ENCODE measurements at places on chromosomes 12 and 14.

- no peak for DNase-seq
These were observed 511.7 kb upstream of the SEL1L start for GRCh38 chr14:82045339-82045738.

- DNase-seq: no peak
These were observed 18.2 kb upstream of the BCAT1 start for GRCh38 chr12:24966951-24967564.

DNA sequence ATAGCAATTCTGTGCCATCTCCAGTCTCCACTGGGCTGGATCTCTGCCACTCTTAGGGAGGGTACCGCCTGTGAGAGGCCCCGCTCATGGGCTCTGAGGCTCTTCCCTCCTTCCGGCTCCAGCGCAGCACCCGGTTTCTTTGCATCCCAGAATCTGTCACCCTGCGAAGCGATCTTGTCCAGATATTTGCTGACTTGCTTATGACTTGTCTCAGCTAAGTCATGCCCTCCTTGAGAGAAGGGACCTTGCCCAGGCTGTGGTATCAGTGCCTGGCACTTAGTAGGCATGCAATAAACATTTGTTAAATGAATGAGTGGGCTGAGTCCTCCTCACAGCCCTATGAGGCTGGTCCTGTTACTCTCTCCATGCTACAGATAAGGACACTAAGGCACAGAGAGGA, 13.4 kb downstream of the KRT80 start:
- no peak for DNase-seq

DNA sequence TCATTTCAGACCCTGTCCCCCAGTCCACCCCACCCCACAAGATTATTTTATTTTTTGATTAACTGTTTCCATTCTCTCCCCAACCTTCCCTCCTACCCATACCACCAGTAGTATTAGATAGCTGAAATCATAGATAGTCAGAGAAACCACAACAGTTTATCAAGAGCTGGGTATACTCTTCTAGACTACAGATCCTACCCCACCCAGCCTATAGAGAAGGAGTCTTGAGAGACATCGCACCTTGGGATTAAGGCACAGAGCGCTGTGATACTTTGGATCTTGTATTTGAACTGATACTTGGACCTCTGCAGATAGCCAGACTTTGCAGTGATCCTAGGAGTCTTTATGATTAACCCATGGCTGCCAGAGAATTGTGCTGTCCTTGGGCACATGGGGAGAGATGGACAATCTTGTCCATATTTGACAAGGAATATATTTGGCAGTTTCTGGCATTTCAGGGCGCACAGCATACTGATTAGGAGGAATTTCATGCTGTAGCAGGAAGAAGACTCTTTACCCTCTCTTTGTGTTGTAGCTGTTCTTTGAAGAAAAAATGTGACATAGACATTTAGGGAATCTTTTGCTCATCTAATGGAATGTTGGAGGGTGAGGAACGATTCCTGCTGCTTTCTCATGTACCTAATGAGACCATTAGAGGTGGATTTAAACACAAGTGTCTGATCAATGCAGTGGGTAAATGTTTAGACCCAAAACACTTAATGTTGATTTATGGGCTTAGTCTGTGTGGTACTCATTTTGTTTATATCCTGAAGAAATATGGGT, 982 bp downstream of the RBMS2 start:
- DNase-seq: no peak

DNA sequence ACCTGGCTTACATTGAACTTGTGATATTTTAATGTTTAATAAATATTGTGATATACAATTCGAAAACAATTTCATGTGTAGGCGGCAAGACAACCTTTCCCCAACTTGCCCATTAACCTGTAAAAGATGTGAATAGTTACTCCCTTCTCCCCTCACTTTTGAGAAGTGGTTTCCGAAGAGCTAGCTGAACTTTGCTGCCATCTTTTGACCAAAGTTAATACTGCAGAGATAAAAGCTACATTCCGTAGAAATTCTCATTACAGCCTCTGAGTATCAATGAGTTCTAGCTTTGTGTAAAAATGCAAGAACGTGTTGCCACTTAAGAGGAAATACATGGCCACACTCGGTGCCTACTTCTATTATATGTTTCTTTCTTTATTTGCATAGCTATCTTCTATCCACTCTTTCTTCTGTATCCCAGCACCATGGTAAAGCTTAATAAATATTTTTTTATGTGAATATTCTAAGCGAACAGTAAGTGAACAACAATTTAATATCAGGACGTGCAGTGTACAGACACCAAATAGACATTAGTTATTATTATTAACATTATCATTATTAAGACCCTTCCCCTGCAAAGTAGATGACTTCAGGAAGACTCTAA, 105.1 kb upstream of the TMEM260 start:
- peak; percentile 10 for DNase-seq

GRCh38 chr14:73188501-73188911, 48.8 kb upstream of the PAPLN start:
- peak; percentile 28 for DNase-seq

- no peak for DNase-seq
These were observed 477.1 kb downstream of the FSCB start for GRCh38 chr14:44029933-44030332.

DNA sequence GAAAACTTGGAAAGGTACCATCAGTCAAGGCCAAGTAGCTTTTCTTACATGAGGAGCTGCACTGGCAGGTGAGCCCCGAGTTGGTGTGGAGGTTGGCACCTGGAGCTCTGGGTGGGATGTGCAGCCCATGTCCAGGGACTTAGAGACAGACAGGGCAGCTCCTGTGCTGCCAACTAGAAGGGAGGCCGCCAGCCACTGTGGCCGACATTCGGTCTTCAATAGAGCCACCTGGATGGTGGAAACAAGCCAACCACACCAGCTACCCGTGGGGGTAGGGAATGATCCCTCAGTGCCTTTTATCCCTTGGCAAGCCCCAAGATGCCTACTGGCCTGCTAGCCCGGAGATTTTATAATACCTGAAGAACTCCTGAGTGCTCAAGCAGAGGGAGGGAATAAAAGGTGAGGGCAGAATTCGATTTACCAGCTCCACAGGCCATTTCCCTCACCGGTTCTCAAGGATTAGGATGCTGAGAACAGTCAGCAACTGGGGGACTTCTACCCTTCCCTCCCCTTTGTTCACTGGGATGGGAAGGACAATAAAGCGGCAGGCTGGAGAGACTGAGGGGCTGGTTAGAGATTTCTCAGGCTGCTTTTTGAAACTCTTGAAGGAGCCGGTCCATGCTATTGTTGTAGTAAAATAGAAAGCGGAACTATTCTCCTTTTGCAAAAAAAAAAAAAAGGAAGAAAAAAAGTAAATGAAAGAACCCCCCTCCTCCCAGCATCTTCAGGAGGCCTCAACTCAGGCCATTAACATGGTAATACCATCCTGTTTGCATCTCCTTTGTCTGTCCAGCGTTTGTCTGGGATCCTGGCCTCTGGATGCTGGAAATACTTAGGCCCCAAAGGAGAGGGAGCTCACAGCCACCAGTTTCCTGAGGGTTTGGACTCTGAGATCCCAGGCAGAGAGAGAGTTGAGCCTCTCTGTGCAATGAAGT, 321.6 kb downstream of the ZFP36L1 start:
- DNase-seq: no peak

DNA sequence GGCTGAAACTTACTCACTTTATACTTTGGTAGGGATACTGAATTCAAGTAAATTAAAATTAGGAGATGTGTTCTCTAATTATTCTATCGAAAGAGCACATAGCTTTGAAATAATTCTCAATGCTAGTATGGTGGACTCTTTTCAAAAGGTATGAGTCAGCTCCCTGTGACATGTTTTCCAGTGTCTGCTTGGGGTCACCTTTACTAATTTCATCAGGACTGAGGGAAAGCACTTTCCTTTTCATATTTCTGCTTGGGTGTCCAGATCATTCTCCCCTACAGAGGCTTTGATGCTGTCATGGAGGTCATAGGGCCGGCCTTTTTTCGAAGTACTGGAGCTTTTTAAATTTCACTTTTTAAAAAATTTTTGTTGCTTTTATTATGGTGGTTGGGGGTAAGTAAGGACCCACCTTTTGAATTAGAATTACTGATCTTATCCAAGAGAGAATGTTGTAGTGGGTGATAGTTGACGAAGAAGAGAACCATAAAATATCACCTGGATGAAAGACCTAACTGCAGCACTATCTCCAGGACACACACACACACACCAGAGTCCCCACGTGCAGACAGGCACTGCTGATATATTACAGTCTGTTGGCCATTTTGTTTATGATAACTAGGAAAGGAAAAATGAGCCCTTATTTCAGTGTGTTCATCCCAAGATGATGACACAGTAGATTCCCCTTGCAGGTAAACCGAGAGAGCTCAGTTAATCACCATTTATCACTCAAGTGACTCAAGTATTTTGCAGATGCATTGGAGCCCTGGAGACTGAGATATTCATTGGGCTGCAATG, 558.6 kb downstream of the DIO2 start:
- no peak for DNase-seq

DNA sequence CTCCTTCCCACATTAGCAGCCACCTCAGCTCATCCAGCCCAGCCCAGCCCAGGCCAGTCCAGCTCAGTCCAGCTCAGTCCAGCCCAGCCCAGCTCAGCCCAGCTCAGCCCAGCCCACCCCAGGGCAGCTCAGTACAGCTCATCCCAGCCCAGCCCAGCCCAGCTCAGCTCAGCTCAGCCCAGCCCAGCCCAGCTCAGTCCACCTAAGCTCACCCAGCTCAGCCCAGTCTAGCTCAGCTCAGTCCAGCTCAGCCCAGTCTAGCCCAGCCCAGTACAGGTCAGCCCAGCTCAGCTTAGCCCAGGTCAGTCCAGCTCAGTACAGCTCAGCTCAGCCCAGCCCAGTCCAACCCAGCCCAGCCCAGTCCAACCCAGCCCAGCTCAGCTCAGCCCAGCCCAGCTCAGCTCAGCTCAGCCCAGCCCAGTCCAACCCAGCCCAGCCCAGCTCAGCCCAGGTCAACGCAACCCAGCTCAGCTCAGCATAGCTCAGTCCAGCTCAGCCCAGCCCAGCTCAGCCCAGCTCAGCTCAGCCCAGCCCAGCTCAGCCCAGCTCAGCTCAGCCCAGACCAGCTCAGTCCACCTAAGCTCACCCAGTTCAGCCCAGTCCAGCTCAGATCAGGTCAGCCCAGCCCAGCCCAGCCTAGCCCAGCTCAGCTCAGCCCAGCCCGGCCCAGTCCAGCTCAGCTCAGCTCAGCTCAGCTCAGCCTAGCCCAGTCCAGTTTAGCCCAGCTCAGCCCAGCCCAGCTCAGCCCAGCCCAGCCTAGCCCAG, 63.0 kb downstream of the TMEM121 start:
- DNase-seq: no peak

- no peak for DNase-seq
These were observed 216.7 kb upstream of the TMTC1 start for GRCh38 chr12:30000401-30000800.

DNA sequence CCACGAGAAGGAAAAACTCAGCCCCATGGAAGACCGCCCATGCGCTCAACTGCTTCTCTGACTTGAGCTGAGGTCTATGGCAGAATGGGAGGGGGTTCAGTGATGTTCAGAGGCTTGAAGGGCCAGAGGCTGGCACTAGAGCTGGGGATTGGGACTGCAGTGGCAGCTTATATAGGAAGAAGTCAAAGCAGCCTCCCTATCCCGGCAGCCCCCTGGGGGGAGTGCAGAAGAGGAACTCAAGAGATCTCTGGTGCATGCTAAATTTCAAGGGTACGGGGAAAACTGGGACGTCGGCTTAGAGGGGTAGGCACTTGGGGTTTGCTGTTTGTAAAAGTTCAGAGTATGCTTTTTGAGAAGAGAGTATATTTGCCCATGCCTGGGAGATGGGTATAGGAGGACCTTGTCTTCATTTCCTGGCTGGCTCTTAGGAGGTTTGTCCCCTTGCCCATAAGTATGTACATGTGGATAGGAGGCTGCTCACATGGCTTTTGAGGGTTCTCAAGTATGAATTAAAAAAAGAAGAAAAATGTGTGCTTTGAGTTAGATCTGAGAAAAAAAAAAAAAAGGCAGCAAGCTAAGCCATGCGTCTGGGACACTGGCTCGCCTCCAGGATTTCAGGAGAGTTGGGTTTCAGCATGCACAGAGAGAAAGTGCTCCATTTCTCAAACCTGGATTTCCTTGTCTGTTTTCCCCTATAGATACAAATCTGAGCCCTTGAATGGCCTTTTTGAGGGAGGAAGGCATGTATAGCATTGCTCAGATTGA, 3.2 kb upstream of the MEG3 start:
- no peak for DNase-seq

DNA sequence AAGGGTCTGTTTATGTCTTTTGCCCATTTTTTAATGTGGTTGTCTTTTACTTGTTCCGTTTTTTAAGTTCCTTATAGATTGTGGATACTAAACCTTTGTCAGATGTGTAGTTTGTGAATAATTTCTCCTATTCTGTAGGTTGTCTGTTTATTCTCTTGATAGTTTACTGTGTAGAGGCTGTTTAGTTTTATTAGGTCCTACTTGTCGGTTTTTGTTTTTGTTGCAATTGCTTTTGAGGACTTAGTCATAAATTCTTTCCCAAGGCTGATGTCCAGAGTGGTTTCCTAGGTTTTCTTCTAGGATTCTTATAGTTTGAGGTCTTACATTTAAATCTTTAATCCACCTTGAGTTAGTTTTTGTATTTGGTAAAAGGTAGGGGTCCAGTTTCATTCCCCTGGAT, 33.9 kb downstream of the SLC39A9 start:
- DNase-seq: no peak

GRCh38 chr14:71372411-71372838, 465.2 kb downstream of the PCNX1 start:
- peak; percentile 55 for DNase-seq

DNA sequence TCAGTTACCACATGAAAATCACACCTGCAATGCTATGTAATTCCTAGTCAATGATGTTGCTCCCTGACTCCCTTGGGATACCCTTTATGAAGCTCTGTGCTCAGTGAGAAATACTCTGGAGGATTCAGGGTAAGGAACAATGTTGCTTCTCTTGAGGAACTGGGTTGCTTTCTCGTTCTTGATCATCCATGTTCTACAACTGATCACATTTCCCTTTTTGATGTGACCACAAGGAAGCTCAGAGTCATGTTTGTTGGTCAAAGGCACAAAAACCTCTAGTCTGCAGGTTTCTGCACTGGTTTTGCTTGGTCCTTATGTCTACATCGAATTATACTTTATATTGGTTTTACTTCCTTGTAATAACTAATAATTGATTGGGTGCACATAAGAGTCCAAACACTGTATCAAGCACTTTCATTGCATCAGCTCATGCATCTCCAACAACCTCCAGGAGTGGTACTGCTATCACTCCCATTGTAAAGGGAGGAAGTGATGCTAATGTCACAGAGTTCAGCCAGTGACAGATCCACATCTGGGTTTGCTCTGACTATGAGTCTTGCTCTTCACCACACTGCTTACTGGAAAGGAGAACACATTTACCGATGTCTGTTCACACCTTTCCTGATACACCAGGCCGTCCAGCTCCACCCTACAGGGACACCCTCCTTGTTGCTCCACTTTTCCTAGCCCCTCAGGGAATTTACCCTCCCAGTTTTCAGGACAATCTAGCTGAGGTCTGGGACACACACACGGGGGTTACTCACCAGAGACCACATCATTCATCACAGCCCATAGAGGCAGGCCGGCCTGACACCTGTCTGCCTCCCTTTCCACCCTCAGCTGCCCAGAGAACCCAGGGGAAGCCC, 41.0 kb downstream of the CMKLR1 start:
- no peak for DNase-seq
